ENCODE measurements at places on chromosomes 7 and 10.

DNA sequence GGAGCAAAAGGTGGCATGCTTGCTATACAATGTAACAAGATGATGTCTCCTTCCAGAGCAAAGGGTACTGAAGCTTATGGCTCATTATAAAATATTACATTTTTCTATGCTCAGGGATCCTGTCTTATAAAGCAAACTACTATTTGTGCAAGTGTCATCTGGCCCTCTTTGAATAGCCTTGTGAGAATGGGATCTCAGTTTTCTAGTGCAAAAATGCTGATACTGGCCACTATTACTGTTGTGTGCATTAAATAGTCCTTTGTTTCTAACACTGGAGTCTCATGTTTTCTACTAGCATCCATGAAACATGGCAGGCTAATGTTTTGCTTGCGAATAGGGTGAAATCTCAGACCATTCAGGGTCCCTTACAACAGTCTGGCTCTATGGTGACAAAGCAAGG, 823.0 kb downstream of the REEP3 start:
- no peaks in the 10 kb centered on the region for H3K27me3 ChIP-seq
- DNase-seq = no peak
- H3K27ac ChIP-seq = no peak overlapping the region
- no peaks in the 10 kb centered on the region for H3K36me3 ChIP-seq

DNA sequence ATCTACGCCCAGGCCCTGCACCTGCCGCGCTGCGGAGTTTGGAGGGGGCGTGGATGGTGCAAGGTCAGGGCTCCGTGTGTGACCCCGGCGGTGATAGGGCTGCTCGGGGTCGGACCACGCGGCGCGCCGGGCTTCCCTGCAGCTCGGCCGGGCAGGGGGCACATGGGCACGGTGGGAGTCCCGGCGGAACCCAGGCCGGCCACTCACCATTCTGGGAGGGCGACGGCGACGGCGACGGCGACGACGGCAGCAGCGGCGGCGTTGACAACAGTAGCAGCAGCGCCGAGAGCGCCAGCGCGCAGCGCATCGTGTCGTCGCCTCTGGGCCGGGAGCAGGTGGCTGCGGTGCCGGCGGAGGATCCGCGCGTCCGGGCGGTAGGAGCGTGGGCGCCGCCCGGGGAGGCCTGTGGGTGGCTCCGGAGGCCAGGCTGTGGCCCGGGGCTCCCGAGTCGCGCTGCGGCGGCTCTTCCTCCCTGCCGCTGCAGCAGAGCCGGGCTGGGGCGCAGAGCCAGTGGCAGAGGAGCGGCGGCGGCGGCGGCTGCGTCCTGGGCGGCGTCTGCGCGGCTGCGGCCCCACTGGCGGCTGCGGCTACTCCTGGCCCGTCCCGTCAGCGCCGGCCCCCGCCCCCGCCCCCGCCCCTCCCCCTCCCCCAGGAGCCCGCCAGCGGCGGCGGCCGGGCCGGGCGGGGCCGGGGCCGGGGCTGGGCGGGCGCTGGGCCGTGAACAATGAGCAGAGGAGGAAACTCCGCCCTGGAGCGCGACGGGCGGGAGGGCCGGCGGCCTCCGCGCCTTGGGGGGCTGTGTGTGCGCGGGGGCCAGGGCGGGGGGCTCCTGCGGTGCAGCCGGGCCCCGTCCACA, at the start of gene PODXL:
Gene PODXL (minus strand): TSS at position 576 of the 856 bp plus-strand sequence. CDS start 269 bp downstream, at position 307.
- H3K4me1 ChIP-seq = peaks cover 12% of the 10 kb centered on the region
- peaks cover 41% of the 10 kb centered on the region for H3K27me3 ChIP-seq
- H3K4me3 ChIP-seq = peak within 1 kb of the TSS; percentile 82
- DNase-seq = peak; percentile 30
- no peak within 1 kb of the TSS for H3K27ac ChIP-seq

DNA sequence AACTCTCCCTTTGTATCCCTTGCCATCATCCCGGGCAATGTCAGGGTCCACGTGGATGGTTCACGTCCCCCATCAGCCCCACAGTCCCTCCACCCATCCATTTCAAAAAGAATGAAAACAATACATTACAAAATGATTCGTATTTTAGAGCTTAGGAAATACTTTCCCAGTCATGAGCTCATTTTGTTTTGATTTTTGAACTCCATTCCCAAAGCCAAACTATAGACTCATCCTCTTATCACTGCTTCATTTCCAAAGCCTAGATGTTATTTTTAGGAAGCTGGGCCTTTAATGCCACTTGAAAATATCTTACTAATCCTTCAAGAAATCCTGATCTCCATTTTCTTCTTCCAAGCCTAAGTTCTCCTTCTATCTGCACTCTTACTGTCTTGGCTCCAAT, 72.1 kb downstream of the WNT2 start:
- H3K4me1 ChIP-seq = no peaks in the 10 kb centered on the region
- no peak for DNase-seq
- no peak overlapping the region for H3K27ac ChIP-seq
- H3K27me3 ChIP-seq = peaks cover 36% of the 10 kb centered on the region

- no peaks in the 10 kb centered on the region for H3K27me3 ChIP-seq
- no peak overlapping the region for H3K4me3 ChIP-seq
- DNase-seq = no peak
- H3K27ac ChIP-seq = no peak overlapping the region
- H3K4me1 ChIP-seq = no peaks in the 10 kb centered on the region
- no peaks in the 10 kb centered on the region for H3K36me3 ChIP-seq
These were observed 154.1 kb downstream of the DGKB start for GRCh38 chr7:14748461-14748860.

DNA sequence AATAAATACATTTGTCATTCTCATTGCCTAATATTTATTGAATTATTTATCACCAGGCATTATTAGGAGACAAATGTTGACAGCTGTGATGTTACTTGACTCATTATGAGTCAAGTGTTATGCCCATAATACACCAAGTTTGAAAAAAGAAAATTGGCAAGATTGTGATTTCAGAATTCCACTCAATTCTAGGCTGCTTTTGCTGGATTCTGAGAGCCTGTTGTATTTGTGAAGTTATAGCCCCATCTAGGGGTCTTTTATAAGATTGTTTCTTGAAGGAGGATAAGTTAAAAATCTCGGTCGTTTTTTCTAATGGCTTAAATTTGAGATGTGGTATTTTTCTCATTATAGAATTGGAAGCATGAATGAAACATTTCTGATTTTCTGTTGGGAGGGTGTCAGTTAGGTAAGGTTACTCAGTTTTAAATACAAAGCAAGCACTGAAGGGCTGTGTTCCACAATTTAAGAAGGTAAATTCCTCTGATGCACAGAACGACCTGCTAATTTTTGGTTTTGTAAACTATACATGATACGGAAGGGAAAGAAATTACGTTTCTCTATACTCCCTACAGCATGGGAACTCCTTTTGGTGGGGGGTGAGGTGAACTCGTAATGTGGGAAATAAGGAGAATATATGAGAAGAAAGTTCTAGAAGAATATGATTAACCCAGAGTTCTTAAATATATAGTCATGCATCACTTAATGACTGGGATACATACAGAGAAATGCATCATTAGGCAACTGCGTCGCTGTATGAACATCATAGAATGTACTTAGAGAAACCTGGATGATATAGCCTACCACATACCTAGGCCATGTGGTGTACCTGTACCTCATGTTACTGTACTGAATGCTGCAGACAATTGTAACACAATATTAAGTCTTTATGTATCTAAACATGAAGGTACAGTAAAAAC, 2.6 kb downstream of the STK31 start:
- H3K4me1 ChIP-seq = peaks cover 4% of the 10 kb centered on the region
- no peak for DNase-seq
- H3K4me3 ChIP-seq = no peak overlapping the region
- no peak overlapping the region for H3K27ac ChIP-seq
- no peaks in the 10 kb centered on the region for H3K36me3 ChIP-seq
- H3K27me3 ChIP-seq = no peaks in the 10 kb centered on the region

DNA sequence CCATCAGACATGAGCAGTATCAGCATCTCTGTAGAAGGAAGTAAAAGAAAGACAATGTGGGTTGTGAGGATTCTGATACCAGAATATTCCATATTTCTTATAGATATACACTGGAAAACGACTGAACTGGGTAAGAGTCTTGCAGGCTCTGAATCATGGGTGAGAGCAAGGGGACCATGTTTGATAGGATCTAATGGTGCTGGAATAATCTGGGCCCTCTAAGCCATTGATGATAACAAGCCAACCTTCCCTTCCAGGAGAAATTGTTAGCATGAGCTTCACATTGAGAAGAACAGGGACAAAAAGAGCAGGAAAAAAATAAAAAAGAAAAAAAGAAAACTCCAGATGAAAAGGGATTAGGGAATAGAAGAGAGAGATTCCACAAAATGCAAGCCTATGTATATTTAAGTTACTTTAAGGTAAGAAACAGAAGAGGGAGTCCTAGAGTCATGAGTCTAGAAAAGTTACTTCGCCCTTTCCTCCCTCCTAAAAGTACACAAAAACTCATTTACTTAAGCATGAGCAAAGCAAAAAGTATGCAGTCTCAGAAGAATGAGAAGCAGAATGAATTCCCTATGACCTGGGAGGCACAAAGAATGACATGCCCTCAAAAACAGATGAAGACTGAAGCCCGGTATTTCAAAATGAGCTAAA, 181.9 kb downstream of the TMEM26 start:
- no peaks in the 10 kb centered on the region for H3K36me3 ChIP-seq
- H3K27ac ChIP-seq = no peak overlapping the region
- DNase-seq = no peak

DNA sequence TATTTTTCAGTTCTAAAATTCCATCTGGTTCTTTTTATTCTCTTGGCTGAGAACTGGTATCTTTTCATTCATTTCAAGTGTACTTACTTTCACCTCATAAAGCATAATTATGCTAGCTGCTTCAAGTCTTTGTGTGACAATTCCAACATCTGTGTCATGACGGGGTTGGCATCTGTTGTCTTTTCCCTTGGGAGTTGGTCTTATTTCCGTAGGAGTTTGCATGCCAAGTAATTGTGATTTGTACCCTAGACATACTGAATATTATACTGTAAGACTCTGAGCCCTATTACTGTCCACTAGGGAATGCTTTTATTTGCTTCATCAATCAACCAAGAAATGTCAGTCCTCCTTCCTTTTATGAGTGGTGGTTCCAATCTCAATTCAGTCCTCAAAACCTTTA, 24.6 kb upstream of the HUS1 start:
- H3K36me3 ChIP-seq = no peaks in the 10 kb centered on the region
- no peak overlapping the region for H3K27ac ChIP-seq
- H3K4me3 ChIP-seq = no peak overlapping the region
- peaks cover 26% of the 10 kb centered on the region for H3K27me3 ChIP-seq
- H3K4me1 ChIP-seq = no peaks in the 10 kb centered on the region

GRCh38 chr10:48951707-48952106, 12.1 kb upstream of the LRRC18 start:
- H3K4me3 ChIP-seq = no peak overlapping the region
- peaks cover 21% of the 10 kb centered on the region for H3K27me3 ChIP-seq
- H3K4me1 ChIP-seq = peaks cover 2% of the 10 kb centered on the region
- H3K27ac ChIP-seq = no peak overlapping the region
- DNase-seq = no peak

DNA sequence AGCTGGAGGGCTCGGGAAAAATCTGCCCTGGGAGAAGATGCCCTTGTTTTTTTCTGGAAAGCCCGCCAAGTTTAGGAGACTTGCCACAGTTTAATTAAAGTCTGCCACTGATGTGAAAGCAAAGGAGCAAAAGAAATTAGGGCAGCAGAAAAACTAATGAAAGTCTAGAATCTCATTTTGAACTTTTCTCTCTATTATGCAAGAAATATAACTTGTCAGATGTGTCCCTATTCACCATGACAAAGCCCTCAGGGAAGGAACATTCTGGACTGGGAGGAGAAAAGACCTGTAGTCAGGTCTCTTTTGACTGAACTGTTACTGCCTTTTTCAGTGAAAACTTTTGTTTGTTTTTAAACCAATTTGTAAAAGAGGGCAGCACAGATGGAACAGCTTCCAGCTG, 715.5 kb downstream of the SORCS3 start:
- no peaks in the 10 kb centered on the region for H3K36me3 ChIP-seq
- no peaks in the 10 kb centered on the region for H3K27me3 ChIP-seq
- H3K4me3 ChIP-seq = no peak overlapping the region
- no peak overlapping the region for H3K27ac ChIP-seq
- no peaks in the 10 kb centered on the region for H3K4me1 ChIP-seq
- no peak for DNase-seq

- no peaks in the 10 kb centered on the region for H3K27me3 ChIP-seq
- no peak overlapping the region for H3K4me3 ChIP-seq
- peaks cover 51% of the 10 kb centered on the region for H3K36me3 ChIP-seq
- no peak overlapping the region for H3K27ac ChIP-seq
- no peak for DNase-seq
These were observed 65.0 kb downstream of the RBM33 start for GRCh38 chr7:155709453-155709852.

DNA sequence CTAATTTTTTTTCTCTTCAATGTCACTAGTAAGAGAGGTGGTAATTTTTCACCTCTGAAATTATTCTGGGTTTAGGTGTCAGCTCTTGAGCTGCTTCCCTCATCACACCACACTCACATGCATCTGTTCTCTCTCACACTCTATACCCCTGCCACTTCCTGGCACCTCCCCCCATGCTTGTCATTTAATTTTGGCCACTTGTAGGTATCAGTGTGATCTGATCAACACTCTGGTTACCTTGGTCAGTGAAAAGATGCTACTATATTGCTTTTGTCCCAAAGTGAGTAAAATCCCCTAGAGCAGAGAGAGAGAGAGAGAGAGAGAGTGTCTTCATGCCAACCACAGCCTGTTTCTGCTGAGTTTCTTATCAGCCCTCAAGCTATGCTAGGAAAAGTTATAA, 42.5 kb downstream of the STK17A start:
- peaks cover 76% of the 10 kb centered on the region for H3K4me1 ChIP-seq
- peak overlapping the region; percentile 51 for H3K4me3 ChIP-seq
- peaks cover 74% of the 10 kb centered on the region for H3K36me3 ChIP-seq
- H3K27me3 ChIP-seq = no peaks in the 10 kb centered on the region
- H3K27ac ChIP-seq = peak overlapping the region; percentile 76
- peak; percentile 83 for DNase-seq

- H3K27me3 ChIP-seq = no peaks in the 10 kb centered on the region
- DNase-seq = no peak
These were observed 93.5 kb upstream of the ZNF804B start for GRCh38 chr7:88665892-88666514.

- no peak overlapping the region for H3K4me3 ChIP-seq
- DNase-seq = no peak
- H3K27ac ChIP-seq = no peak overlapping the region
- H3K36me3 ChIP-seq = no peaks in the 10 kb centered on the region
- H3K4me1 ChIP-seq = no peaks in the 10 kb centered on the region
These were observed 19.2 kb upstream of the DDC start for GRCh38 chr7:50584386-50584785.

- H3K4me1 ChIP-seq = peaks cover 26% of the 10 kb centered on the region
- peak overlapping the region; percentile 89 for H3K4me3 ChIP-seq
- peak overlapping the region; percentile 86 for H3K27ac ChIP-seq
These were observed 1.4 kb downstream of the ST8SIA6 start for GRCh38 chr10:17453035-17453372.
